ENCODE measurements at places on chromosomes 13 and 19.

DNA sequence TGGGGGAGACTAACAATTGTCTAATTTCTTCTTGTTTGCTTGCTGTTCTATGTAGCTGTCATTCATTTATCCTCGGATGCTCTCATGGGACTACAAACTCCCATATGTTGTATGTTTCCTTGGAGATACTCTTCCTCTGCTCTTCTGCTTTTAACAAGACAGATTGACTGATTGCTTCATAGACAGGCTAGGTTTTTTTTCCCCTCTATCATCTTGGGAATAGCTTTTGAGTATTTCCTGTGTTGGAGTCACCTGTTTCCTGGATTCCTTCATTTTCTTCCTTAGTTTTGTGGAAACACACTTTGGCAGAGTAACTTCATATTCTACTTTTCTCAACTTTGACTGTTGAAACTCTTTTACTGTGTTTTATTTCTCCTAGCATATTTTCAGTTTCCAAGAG is 27.6 kb downstream of the EDNRB start:
- no peak for DNase-seq

DNA sequence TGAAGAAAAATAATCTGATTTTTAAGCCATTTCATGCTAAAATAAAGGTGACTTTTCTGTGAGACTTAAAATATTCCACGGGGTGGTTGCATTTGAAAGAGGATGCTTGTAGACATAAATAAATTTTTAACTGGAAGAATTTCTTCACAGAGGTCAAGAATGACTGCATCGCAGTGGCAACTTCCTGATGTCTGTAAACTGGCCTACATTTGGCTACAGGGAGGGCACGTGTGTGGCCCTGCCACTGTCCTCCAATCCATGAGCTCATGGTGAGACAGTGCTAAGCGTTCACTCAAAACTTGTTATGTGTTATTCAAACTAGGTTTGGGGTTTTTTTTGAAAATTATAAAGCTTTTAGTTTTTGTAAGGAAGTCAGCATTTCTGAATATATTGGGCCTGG is 1089.3 kb downstream of the EFNB2 start:
- DNase-seq, result no peak

DNA sequence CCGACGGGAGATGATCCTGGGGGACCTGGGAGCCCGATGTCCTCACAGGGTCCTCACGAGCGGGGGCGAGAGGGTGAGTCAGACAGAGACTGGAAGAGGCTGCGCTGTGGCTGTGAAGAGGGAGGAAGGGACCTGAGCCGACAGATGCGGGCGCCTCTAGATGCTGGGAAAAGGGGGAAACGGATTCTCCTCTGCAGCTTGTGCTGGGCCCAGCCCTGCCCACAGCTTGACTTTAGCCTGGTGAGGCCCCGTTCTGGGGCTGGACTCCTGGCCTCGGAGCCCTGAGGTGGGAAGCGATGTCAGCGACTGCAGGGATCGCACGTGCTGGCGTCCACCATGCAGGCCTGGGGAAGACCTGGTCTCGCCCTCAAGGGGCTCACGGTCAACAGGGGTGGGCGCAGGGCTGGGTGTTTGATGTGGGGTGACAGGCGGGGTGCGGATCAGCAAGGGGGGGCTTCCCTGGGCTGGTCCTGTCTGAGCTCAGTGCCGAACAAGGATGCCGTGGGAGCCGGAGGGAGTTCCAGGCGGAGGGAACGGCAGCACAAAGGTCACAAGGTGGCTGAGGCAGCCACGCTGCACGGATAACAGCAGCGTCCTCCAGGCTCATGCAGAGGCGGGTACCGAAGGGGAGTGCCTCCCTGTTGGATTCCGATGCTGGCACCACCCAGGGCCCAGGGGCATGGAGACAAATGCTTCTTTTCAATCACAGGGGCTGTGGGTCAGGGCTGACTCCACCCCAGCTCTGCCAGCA is 31.8 kb downstream of the PIP5K1C start:
- no peak for DNase-seq

GRCh38 chr13:20161951-20162300 is 1.1 kb upstream of the GJA3 start:
- no peak for DNase-seq

DNA sequence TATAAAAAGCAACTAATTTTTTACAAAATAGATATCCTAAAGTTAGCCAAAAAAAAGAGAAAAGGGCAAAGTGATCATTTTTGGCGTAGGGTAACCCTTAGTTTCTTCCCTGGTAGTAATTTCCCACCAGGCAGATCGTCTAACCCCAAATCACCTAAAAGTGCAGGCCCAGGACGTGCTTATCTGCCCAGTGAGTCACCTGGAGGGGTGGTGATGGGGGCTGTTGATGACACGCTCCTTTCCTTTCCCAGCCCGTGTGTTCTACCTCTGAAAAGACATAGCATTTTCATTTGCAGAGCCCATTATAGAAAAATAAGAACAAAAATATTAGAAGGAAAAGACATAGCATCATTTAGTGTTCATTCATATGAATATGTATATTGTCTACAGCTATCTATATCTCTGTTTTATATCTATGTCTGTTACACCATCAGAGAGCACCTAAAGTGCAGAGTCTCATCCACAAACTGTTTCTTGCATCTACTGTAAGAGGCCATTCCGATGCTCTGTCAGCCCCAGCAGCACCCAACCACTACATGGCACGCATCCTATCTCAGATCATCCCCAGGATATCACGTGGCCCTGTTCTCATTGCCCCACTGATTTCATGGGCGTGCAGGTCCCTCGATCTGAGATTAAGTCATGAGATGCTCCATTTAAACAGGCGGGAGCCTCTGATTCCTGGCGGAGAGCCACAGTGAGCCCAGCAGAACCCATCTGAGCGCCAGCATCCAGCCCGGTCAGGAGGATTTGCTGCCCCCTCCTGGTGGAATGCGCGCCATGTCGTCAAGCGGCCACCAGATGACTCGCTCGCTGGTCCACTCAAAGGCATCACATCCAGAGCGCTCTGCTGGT is 8.5 kb upstream of the LILRB3 start:
- peak; percentile 74 for DNase-seq

DNA sequence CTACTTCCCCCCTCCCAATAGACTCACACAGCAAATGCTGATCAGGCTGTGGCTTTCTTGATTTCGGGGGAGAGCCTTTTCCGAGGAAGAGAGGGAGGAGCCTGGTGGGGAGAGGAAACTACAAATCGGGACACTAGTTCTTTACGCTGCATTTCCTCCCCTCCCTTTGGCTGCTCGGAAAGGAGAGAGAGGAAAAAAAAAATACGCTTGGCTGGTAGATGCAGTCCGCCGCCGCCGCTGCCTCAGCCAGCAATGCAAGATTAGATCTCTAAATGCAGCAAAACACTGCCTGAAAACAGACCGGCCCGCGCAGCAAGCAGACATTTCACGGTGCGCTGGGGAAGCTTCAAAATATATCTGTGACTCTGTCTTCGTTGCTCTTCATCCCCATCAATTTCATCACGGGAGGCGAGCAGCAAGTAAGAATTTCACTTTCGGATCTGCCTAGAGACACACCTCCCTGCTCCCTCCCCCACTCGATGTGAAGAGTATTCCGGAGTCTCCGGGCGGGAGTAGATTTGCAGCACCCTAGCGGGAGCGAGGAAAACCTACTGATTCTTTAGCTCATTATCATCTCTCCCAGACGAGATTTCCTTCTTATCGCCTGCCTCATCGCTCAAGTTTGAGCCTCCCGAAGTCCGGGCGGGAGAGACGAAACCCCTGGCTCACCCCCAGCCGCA is at the start of gene PCDH17:
Gene PCDH17, plus strand, starts transcription at position 149 of the 680 bp plus-strand sequence. CDS start 803 bp downstream, outside the sequence.
- DNase-seq, result no peak

- no peak for DNase-seq
Observed at GRCh38 chr13:103203735-103204330, 137.6 kb upstream of the SLC10A2 start.

- no peak for DNase-seq
Observed at GRCh38 chr13:102097708-102098107, 304.1 kb downstream of the FGF14 start.

DNA sequence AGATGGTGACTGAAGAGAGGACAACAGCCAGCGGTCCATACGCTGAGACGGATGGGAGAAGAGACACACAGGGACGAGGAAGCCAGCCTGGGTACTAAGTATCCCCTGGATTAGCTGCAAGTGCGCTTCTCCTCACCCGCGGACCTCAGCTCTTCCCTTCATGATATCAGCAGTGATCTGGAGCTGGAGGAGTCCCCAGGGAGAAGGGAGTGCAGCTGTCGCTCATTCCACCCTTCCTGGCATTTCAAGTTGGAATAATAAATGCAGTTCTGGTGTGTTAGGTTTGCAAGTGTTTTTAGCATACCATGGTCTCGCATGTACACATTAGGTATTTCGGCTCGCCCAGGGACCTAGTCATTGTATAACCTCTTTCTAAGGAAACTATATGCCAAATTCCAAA is 88.5 kb upstream of the C1QTNF9B start:
- DNase-seq, result no peak

GRCh38 chr13:37456506-37456905 is 142.1 kb downstream of the POSTN start:
- DNase-seq, result no peak

DNA sequence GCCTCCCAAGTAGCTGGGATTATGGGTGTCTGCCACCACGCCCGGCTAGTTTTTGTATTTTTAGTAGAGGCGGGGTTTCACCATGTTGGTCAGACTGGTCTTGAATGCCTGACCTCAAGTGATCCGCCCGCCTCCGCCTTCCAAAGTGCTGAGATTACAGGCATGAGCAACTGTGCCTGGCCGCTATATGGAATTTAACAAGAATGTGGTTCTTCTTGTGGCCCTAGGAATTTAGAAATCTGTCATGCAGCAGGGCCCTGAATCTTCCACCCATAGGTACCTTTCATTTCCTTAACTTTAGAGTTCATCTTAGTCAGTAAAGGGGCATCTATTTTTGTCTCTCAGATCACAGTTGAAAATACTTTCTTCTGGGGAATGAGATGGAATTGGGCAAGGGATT is 25.6 kb upstream of the NDFIP2 start:
- no peak for DNase-seq

DNA sequence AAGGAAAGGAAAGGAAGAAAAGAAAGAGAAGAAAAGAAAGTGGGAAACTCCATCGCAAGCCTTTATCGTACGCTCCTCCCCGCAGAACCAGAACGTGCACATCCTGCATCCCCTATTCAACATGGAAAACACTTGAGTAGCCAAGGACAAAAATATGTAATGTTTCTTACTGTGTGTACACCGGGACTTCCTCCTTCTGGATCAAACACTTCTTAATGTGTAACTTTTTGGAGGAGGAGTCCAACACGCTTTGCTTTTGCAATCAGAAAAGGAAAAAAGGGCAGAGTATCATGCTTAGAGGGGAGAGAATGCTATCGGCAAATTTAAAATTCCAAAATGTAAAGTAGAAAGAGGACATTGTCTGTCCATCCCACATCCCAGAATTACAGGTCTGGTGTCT is 7.8 kb upstream of the SHFL start:
- DNase-seq, result no peak

DNA sequence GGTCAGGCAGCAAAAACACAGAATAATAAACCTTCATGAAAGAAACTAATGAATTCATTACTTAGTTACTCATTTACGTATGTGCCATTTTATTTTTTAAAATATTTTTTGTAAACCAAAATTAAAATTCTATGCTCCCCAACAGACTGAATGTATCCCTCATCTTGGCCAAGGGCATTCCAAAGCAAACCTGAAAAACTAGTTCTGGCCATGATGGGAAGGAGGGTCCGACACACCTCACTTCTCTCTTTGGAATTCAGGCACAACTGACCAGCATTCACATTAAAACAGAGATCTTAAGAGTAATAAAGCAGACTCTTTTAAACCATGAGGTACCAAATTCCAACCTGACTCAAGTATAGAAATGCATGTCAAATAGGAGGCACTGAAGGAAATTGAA is 1576.9 kb upstream of the SPRY2 start:
- no peak for DNase-seq

DNA sequence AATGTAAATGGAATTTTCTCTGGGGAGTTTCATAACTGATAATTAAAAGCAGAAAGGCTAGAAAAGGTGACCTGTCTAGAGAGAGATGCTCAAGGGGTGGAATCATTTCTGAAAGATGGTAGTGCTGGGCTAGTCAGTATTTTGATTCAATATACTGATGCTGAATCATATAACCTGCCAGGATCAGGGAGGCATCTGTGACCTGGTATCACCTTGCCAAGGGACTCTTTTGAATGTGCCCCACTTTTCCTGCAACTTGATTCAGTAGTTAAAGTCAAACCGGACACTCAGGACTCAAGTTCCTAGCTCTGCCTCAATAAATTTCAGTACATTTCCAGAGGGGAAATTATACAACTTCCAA is 15.8 kb downstream of the LCP1 start:
- DNase-seq, result no peak

DNA sequence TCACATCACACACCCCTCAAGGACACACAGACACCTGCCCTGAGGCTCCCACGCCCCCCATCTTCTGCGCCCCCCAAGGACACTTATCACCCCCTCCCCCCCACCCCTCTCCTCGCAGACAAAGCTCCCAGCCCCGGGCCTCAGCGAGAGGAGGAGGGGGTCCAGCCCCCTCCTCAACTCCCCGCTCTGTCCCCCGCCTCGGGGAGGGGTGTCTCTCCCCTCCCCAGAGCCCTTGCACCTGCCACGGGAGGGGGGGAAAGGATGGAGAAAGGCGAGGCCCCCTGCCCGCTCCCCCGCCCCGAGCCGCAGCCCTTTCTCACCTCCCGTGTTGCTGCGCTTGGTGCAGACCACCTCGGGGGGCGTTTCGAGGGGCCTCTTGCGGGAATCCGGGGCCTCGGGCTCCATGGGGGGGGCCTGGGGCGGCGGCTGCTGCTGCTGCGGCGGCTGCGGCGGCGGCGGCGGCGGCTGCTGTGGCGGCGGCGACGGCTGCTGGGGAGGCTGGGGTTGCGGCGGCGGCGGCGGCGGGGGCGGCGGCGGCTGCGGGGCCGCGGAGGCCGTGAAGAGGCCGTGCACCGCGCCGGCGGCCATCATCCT is 621 bp downstream of the NOVA2 start:
- DNase-seq, result no peak

DNA sequence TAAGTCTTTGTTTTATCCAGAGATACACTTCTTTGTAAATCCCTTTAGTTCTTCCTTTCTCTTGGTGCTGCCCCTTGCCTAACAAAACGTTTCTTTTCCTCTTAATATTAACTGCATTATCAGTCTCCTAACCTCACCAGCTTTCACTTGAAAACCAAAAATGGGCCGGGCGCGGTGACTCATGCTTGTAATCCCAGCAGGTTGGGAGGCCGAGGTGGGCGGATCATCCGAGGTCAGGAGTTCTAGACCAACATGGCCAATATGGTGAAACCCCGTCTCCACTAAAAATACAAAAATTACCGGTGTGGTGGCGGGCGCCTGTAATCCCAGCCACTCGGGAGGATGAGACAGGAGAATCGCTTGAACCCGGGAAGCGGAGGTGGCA is 329.8 kb upstream of the MIR17HG start:
- DNase-seq, result no peak

- no peak for DNase-seq
Observed at GRCh38 chr13:31884556-31884955, 145.2 kb downstream of the RXFP2 start.

GRCh38 chr13:94784066-94784465 is 71.7 kb upstream of the SOX21 start:
- no peak for DNase-seq

- no peak for DNase-seq
Observed at GRCh38 chr19:48819366-48819816, 8.6 kb upstream of the BCAT2 start.

- no peak for DNase-seq
Observed at GRCh38 chr13:89967701-89968100, 1379.8 kb upstream of the MIR17HG start.
